ENCODE measurements at places on chromosomes 12 and 14.

- DNase-seq = peak; percentile 46
Observed at GRCh38 chr12:121637231-121637914, 11.0 kb downstream of the ORAI1 start.

- peak; percentile 61 for DNase-seq
Observed at GRCh38 chr14:91413547-91414474, 3.8 kb downstream of the CCDC88C start.

- no peak for DNase-seq
Observed at GRCh38 chr12:96338852-96339471, 61.3 kb downstream of the CDK17 start.

DNA sequence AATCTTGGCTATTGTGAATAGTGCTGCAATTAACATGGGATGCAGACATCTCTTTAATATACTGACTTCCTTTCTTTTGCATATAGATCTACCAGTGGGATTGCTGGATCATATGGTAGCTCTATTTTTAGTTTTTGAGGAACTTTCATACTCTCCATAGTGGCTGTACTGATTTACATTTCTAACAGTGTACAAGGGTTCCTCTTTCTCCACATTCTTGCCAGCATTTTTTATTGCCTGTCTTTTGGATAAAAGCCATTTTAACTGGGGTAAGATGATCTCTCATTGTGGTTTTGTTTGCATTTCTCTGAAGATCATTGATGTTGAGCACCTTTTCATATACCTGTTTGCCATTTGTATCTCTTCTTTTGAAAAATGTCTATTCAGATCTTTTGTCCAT lies 8.4 kb downstream of the AMDHD1 start:
- DNase-seq = no peak

DNA sequence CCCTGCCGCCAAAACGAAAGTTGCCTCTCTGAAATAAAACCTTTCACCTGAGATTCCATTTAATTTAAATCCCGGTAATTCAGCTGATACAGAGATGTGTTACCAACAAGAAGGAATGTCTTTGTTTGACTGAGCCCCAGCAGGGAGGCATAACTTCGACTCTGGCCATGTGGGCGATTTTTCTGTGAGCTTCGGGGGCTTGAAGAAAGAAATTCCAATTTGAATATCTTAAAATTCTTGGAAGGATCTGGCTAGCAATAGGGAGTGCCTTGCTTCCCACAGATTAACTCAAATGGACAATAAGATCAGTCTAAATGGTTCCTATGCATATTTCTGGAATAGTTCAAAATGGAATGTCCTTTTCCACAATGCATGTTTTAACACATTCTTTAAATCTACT lies 252.5 kb upstream of the TMPO start:
- DNase-seq = no peak

DNA sequence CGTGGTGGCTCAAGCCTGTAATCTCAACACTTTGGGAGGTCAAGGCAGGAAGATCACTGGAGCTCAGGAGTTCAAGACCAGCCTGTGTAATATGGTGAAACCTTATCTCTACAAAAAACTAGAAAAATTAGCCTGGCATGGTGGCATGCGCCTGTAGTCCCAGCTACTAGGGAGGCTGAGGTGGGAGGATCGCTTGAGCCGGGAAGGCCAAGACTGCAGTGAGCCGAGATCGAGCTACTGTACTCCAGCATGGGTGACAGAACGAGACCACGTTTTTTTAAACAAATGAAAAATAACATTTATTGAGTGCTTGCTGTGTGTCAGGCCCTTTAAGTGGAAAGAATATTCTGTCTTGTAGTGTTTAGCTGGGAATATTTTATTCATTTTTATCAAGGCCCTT lies 26.6 kb upstream of the CLMN start:
- no peak for DNase-seq

- DNase-seq = no peak
Observed at GRCh38 chr14:87494010-87494409, 499.0 kb downstream of the GALC start.

DNA sequence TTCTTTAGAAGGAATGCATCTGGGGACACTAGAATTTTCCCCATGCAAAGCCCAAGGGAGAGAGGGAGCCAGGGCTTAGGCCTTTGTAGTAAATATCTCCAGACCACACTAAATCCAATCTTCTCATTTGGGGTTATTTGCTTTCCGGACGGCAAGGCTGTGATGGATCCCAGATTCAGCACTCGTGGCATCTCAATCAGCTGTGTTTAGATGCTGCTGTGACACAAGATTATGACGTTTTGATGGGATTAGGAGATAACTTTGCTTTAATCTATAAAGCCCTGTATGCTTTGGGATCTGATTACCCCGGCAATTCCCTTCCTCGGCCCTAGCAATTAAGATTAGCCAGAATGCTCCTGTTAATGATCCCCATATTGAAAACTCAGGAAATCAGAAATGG lies 686.7 kb upstream of the TBX3 start:
- DNase-seq = no peak

DNA sequence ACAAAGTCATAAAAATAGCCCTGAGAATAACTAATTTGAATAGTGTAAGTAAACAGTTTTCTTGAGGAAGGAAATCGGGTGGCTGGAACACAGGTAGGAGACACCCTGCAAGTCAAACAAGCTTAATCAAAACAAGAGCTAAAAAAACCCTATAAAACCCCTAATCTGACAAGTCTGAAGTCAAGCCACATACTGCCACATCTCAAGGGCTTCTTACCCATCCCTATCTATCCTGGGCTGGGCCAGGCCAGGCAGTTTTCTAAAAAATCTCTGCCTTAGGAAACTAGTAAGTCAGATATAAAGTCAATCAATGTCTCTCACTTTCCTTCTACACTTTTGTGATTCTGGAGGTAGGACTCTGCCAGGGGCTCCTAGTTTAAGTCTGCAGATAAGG lies 15.3 kb downstream of the UBE2N start:
- no peak for DNase-seq

GRCh38 chr12:131028587-131029338 lies 75.1 kb downstream of the ADGRD1 start:
- no peak for DNase-seq

DNA sequence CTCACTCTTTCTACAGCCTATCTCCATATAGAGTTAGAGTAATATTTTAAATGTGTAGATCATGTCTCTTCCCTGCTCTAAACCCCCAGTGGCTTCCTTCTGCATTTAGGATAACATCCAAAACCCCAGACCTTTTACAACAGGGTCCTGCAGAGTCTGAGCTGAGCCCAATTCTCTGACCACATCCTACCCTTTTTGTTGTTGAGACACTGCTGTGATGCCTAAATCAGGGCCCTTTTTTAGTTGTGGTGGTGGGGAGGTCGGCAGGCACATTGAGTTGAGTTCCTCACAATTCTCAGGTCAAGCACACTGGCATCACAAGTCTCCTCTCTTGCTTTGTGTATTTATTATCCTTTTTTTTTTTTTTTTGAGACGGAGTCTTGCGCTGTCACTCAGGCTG lies 1.8 kb upstream of the DDX47 start:
- DNase-seq = no peak

- DNase-seq = no peak
Observed at GRCh38 chr12:42759622-42760273, 170.2 kb upstream of the PRICKLE1 start.

DNA sequence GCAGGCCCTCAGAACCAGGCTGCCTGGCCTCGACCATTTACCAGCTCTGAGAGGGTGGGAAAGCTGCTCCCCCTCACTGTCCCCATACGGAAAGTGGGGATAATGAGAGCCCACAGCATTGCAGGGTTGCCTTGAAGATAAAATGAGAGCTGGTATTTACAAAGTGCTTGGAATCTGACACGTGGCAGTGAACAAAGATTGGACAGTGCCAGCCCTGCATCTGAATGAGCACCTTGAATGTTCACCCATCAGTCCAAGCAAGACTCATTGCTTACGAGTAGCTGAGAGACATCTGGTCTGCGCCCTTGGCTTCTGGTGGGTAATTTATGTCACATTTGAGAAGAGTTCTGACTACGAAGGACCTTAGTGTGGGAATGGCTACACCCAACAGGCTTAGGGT lies 67.5 kb downstream of the CLMN start:
- DNase-seq = no peak

DNA sequence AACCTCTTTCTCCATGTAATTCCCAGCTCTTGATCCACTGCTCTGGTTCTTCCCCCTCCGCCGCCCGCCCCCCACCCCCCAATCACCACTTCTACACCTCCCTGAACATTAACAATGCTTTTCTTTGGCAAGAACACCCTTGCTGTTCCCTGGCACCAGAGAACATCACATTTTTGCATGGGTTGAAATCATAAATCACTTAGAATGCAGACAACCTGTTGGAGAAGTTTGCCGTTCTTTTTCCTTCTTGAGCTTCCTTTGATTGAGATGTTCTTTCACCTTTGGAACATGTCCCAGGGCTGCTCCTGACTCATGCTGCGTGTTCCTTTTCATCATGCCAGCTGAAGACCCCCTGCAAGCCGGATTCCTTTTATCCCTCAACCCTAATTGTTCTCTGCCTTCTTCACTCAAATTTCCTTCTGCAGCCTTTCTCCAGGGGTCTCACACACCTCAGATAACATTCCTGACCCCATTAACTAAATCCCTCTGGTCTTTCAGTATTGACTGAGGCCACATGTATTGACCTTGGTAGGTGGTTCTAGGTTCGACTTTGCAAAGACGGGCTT lies 294.1 kb upstream of the TMPO start:
- DNase-seq = no peak

DNA sequence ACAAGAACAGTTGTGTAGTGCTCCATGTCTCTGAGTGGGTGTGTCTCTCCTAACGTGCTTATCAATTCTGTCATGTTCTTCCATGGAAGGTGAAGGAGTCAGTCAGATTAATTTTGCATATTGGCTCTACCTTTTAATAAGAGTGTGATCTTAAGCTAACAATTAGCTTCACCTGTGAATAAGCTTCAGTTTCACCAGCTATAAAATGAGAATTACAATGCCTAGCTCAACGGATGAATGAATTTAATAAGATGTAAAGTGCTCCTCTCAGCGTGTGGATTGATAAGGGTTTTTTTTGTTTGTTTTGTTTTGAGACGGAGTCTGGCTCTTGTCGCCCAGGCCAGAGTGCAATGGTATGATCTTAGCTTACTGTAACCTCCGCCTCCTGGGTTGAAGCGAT lies 32.7 kb downstream of the CCDC175 start:
- DNase-seq = no peak

DNA sequence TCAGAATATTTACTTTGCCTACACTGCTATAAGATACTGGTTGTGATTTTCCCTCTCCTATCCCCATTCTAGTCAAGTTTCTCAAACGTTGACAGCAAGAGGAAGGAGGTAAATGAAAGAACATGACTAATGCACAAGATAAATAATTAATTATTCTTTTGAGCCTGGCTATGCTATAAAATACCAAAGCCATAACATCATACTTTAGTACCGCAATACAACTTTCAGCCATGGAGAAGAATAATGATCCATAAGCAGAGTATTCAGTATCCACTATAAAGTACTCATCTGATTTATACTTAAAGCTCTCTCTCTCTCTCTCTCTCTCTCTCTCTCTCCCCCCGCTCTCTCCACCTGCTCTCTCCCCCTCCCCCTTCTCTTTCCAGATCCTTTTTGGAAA lies 41.3 kb downstream of the TDG start:
- no peak for DNase-seq
